Mucosa of descending colon (tissue), 3 donors: ENCODE measurements at places on chromosomes 5 and 9.

DNA sequence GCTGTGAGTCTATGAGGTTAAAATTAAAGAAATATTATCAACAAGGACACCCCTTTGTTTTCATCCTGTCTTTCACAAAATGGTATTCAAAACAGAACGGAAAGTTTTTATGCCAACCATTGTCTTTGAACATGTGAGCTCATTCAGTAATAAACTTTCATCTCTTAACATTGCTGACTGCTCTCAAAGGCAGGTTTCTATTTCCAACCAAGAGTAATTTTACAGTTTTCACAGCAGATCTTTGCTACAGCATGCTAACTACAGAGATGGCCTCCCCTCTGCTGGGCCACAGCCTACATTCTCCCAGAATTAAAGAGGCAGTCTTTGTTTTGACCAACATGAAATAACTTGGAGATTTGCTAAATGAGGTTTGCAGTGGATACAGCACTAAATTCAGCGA is 101.5 kb downstream of the DMRT2 start:
- DNase-seq, result no peak

GRCh38 chr9:75239176-75239575 is 150.9 kb downstream of the OSTF1 start:
- no peak for DNase-seq

DNA sequence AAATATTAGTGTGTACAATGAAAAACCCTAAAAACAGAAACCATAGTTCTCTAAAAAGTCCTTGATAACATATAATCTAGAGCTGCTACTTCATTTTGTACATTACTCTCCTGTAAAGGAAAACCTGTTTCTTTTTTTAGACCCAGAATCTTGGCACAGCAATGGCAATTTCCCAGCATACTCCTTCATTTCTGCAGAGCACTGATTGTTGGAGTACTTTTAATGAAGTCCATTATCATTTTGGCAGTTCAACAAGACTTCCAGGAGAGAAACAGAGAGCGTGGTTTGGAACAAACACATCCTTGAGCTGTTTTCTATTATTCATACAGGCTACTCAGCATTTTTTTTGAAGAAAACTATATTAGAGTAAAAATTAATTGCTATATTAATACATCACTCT is 22.7 kb upstream of the MROH2B start:
- DNase-seq, result no peak

DNA sequence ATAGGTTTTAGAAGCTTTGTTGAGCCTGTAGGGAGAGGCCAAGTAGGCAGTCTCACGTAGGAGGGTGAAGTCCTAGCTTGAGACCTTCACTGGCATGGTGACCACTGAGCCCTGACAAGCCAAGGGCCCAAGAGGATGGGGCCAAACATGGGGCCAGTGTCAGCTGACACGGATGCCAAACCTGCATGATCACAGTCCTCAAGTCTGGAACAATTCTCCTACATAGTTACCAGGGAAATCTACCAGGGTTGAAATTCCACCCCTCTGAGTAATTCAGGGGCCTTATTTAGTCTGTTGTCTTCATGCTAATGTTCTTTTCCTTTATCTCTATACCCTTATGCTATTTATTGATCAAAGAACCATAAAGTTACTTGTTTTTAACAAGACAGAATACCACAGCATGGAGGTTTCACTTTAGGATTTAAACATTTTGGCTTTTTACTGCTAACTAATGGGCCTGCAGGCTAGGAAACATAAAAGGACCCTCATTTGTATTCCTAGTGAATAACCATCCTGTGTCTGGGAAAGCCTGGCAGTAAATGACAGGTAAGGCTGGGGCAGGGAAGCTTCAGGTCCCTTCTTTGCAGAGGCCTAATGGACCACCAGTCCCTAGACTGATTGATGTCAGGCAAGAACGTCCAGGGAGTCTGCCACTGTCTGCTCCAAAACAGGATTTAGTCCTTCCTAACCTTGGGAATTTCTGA is 140.8 kb downstream of the FGF1 start:
- no peak for DNase-seq

GRCh38 chr5:28725001-28725400 is 1686.6 kb upstream of the CDH9 start:
- no peak for DNase-seq

- no peak for DNase-seq
Observed at GRCh38 chr5:152144030-152144429, 219.4 kb upstream of the GLRA1 start.

- no peak for DNase-seq
Observed at GRCh38 chr9:114895521-114895991, 34.8 kb downstream of the TNFSF8 start.
